ENCODE measurements at places on chromosomes 3 and 15. TPM values are rescaled to one million over a fixed set of nuclear protein-coding genes. Genes with fewer than 3 reads are reported as not detected.

CCR3 gene
- total RNA-seq: not detected

SST gene
- not detected for total RNA-seq

ZBTB20 gene
- 48.2 TPM for total RNA-seq

GRCh38 chr3:11720304-11720898, 76.7 kb upstream of the VGLL4 start:
- DNase-seq: peak; percentile 76

DNA sequence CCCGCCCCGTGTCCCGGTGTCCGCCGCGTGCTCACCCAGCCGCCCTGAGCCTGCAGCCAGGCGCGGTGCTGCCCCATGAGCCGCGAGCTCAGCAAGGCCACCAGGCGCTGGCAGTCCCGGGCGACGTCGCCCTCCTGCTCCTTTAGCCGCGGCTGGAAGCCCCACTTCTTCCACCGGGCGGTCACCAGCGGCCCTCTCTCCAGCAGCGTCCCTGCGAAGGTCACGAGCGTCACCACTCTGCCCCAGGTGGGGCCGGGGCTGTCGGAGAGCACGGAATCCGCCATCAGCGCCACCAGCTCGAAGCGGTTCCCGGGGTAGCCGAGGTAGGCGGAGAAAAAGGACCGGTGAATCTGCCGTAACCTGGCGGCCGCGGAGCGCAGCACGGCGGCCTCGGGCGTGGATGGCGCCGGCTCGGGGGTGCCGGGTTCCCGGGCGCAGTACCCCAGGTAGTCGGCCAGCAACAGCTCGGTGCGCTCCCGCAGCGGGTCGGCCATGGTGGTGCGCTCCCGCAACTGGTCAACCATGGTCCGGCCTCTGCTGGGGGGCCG, 298 bp downstream of the BCL2L10 start:
- peak; percentile 24 for DNase-seq

DNA sequence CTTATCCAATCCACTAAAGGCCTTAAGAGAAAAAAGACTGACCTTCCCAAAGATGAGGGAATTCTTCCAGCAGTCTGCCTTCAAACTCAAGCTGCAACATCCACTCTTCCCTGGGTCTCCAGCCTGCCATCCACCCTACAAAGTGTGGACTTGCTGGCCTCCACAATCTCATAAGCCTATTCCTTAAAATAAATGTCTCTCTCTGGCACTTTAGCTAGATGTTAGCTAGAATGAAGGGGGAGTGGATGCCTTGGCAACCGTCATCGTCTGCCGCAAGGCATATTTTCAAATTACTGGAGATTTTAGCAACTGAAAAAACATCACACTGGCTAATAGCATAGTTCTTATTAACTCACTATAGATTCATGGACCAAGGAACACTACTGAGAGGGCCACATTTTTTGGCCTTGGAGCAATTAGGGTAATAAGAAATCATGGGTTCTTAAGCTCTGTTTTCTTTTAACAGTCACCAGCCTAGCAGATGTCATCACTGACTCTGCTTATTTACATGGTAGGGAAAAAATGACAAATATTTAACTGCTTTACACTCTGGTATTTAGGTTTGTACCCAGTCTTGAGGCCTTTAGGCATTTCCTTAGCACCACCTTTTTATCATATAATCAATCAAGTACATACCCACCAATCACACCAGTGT, 245.3 kb downstream of the MYRIP start:
- DNase-seq: no peak

Measured in left lung (tissue), 14 donors.